ENCODE measurements at places on chromosomes 1 and 21. TPM values are rescaled to one million over a fixed set of nuclear protein-coding genes. Genes with fewer than 3 reads are reported as not detected.

DNA sequence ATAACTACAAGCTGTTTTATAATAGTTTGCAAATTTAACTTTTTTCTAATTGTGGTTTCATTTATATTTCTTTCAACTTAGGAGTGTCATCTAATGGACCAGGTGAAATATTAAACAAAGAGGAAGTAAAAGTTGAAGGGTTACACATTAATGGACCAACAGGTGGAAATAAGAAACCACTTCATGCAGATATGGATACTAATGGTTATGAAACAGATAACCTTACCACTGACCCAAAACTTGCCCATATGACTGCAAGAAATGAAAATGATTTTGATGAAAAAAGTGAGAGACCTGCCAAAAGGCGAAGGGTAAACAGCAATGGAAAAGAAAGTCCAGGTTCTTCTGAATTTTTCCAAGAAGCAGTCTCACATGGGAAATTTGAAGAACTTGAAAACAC lies 59.7 kb downstream of the MIER1 start:
- no peak for DNase-seq

Gene TNFRSF1B
- polyA plus RNA-seq: 43.7 TPM

Gene NR1I3
- polyA plus RNA-seq: not detected

DNA sequence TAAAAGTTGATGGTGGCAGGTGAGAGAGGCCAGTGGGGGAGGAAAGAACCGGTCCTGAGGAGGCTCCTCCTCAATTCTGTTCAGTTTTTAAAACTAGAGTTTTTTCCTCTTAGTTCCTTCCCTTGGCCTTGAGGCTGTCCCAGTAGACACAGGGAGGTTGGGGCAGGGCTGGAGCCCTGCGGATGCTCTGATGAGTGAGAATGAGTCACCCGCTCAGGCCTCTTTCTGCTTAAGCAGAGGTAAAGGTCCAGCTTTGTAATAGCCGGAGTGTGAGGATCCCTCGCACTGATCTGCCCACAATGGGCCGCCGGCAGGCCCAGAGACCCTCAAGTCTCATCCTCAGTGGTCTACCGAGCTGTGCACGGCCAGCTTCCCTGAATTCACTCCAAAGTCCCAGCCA lies 49.6 kb upstream of the IRF2BP2 start:
- DNase-seq: no peak

DNA sequence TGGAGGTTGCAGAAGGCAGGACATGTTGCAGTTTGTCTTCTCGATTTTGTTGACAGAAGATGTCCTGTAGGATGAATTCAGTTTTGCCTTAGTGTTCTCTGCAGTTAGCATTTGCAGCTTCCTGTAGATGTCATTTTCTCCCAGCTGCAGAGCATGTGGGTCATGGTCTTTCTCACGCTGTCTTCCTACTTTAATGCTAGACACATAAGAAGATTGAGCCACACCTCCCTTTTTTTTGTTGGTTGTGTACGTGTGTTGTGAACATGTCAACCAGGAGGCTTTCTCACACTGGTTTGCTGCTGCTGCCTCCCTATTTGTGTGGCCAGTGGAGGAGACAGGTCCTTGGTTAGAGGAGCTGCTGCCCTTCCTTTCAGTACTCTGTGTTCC lies 110.7 kb downstream of the VPS13D start:
- DNase-seq: no peak

- no peak for DNase-seq
Observed at GRCh38 chr1:224543453-224543852, 72.7 kb upstream of the CNIH3 start.

GRCh38 chr1:212484701-212485570 lies 52.2 kb downstream of the NENF start:
- DNase-seq: no peak

GRCh38 chr1:94110021-94110761 lies 10.8 kb downstream of the ABCA4 start:
- DNase-seq: no peak

DNA sequence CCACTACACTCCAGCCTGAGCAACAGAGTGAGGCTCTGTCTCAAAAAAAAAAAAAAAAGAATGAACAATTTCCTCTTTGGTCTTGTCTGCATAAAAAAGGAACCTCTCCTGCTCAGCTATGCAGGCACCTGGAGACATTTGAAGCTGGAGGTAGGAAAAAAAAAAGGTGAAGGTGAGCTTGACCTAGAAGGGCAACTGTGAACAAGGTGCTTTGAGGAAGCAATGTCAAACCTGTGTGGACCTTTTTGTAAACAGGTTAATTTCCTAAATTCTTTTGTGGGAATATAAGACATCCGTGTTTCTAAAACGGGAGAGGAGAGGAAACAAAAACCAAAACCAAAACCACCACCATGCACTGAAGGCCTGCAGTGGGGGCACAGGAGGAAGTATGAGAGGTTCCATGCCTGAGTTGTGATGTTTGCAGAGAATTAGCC lies 77.5 kb downstream of the SLC45A1 start:
- no peak for DNase-seq

- peak; percentile 76 for DNase-seq
Observed at GRCh38 chr1:153422450-153423068, 6.2 kb downstream of the S100A7A start.

- DNase-seq: no peak
Observed at GRCh38 chr1:77825131-77825709, 45.8 kb downstream of the MIGA1 start.

Gene PKP1
- not detected for polyA plus RNA-seq

GRCh38 chr1:67619080-67619479 lies 65.9 kb upstream of the GADD45A start:
- DNase-seq: no peak

DNA sequence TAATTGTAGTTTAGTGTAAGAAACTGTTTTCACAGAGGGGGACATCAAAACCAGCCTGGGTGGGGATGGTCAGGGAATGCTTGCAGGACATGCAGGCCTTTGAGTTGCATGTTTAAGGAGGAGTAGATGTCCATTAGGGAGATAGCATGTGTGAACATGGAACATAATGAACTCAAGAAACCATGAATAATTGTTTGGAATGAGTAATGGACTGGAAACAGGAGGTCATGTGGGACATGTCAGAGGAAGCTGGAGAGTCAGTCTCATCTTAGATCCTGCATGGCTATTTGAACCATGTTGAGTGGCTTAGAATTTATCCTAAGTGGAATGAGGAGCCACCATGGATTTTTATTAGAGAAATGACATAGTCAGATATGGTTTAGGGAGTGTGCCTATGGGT lies 86.4 kb downstream of the RPE65 start:
- no peak for DNase-seq

DNA sequence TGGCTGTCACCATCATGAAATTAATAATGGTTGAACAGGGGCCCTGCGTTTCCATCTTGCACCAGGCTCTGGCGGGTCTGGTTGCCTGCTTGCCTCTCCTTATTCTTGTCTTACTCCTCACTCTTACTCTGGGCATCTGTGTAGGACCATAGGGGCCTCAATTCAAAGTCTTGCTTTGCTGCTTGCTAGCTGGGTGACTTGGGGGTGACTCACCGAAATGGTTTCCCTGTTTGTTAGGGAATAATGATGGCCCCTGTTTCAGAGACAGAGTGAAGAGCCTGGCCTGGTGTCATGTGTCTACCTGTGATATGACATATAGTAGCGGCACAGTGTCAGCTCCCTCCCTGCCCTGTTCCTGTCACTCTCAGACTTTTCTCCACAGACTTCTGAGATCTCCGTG lies 24.6 kb downstream of the KCNC4 start:
- DNase-seq: no peak

Gene PTGER3
- 9.7 TPM for polyA plus RNA-seq

Gene NDUFV3
- polyA plus RNA-seq: 67.2 TPM

GRCh38 chr1:113787663-113788062 lies 24.6 kb downstream of the RSBN1 start:
- DNase-seq: no peak

- DNase-seq: no peak
Observed at GRCh38 chr1:240126821-240127220, 35.1 kb downstream of the FMN2 start.

- DNase-seq: no peak
Observed at GRCh38 chr1:232669981-232670747, 40.2 kb upstream of the SIPA1L2 start.
